ENCODE measurements at places on chromosomes 6 and 20.

DNA sequence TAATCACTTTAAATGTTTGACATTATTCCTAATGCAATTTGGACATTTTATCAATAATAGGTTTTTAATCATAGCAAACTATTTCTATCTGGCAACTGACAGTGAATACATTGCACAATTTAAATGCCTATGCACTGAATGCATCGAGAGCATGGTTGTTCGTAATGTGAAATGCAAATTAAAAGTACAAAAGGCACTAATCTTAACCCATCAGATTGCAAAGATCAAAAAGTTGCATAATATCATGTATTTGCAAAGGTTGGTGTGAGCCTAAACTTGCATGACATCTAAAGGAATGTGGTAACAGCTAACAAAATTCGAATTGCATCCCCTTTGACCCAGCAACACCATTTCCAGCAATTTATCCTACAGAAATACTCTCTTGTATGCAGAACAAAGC is 469.9 kb upstream of the IRAK1BP1 start:
- no peak for DNase-seq

- DNase-seq, result no peak
These were observed 205.2 kb upstream of the CEP162 start for GRCh38 chr6:84432619-84433018.

GRCh38 chr6:140160909-140161308 is 786.5 kb upstream of the CITED2 start:
- DNase-seq, result no peak

- peak; percentile 66 for DNase-seq
These were observed 108.7 kb downstream of the FYN start for GRCh38 chr6:111764238-111765175.

- DNase-seq, result no peak
These were observed 193.3 kb downstream of the CLIC5 start for GRCh38 chr6:45822246-45822812.

GRCh38 chr20:658731-659291 is 5.8 kb upstream of the SRXN1 start:
- DNase-seq, result no peak

DNA sequence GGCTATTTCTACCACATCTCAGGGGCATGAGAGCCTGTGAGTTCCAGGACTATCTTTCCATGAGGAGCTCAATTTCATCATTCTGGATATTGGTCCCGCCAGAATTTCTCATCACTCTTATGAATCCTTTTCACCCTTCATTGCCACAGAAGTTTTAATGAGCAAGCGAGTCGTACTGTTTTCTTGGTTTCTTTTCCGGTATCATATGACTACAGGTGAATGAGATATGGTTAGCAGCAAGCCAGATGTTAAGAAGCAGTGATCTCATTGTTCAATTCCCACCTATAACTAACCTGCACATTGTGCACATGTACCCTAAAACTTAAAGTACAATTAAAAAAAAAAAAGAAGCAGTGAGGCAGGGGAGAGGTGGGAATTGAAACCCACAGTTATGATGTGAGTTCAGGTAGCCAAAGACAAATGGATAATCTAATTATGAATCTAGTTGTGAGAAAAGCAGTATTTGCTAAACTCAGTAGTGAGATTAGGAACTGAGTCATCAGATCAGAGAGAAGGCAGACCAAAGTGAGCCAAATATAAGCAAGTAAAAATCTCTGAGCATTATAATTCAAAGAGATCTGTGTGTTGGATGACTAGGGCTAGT is 78.0 kb upstream of the ELOVL5 start:
- DNase-seq, result peak; percentile 76

DNA sequence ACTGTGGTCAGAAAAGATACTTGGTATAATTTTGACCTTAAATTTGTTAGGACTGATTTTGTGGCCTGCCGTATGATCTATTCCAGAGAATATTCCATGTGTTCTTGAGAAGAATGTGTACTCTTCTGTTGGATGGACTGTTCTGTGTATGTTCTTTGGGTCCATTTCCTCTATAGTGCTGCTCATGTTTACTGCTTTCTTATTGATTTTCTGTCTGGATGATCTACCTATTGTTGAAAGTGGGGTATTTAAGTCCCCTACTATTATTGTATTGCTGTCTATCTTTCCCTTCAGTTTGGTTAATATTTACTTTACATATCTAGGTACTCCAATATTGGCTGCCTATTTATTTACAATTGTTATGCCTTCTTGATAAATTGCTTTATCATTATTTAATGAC is 298.4 kb downstream of the BCKDHB start:
- no peak for DNase-seq

- no peak for DNase-seq
These were observed 347.0 kb downstream of the DOK5 start for GRCh38 chr20:54822386-54822785.

- DNase-seq, result no peak
These were observed at the start of gene VIP for GRCh38 chr6:152750694-152751093. TSS of gene VIP (plus strand) at chr6:152750797. CDS start at chr6:152752178, 1,381 bp downstream.

- DNase-seq, result no peak
These were observed 38.4 kb downstream of the ALDH8A1 start for GRCh38 chr6:134911547-134911946.

- DNase-seq, result no peak
These were observed 129.5 kb downstream of the FOXC1 start for GRCh38 chr6:1739220-1739619.

- DNase-seq, result no peak
These were observed 243.1 kb upstream of the RAB32 start for GRCh38 chr6:146300521-146300920.

DNA sequence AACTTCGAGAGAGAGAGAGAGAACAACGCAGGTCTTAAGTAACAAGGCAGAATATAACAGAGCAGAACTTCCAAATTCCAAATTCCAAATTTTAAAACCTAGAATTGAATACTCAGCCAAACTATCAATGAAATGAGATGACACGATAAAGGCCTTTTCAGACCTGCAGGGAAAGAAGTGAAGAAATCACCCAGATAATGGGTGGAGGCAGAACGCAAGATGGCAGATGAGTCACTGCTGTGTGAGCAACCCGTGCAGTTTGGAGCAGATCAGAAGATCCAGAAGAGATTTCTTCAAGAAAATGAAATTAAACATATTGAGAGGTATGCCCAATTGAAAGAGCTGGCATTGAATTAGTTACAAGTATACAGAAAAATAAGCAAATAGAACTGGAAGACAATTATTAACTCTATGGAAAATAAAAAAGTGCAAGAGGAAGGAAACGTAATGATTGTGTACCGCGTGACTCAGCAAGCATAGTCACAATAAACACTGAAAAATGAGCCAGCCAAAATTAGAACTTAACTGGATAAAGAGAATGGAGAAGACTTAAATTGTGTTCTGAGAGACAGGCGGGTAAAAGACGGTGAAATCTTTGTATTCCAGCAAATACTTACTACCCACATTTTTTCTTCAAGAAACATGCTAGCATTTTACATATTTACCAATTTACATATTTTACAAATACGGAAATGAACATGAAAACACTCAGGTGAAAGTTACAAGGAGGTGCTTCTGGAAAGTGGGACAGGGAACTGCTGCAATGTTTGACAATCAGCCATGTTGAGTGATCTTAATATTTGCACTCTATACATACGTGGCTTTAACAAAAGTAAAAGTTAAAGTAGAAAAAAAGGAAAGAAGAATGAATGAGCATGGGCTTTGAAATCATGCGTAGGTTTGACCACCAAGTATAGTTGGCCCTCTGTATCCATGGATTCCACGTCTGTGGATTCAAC is 87.9 kb upstream of the CDYL start:
- DNase-seq, result no peak

DNA sequence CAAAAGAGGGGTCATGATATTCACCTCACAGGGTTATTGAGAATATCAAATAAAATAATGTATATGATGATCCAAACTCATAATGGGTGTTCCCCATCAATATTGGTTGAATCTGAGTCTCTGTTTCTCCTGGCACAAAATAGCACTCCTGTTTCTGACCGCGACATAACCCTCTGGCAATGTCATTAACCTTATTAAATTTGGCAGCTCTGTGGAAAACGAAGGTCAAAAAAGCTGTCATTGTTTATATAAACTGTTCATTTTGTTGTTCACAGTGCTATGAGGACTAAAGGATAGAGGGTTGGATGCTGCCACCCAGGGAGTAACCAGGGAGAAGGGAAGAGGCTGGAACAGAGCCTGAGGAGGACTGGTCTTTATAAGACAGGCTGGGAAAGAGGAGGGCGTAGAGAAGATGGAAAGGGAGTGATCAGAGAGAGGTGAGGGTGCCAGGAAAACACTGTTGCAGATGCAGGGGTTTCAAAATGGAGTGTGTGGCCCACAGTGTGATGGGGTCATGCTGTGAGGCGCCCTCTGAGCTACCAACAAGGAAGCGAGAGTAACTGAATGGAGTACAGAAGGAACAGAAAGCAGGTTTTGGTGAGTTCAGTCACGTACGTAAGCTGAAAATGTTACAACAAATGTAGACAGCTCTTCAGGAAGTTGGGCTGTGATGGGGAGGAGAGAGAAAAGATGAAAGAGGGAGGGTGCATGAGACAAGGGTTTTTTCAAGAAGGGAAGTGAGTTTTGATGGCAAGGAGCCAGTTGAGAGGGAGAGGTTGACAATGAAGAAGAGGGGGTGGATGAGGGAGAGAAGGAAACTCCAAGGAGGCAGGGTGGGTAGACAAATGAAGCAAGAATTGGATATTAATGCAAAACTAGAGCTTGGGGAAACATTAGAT is 251.6 kb upstream of the TAB2 start:
- peak; percentile 61 for DNase-seq

DNA sequence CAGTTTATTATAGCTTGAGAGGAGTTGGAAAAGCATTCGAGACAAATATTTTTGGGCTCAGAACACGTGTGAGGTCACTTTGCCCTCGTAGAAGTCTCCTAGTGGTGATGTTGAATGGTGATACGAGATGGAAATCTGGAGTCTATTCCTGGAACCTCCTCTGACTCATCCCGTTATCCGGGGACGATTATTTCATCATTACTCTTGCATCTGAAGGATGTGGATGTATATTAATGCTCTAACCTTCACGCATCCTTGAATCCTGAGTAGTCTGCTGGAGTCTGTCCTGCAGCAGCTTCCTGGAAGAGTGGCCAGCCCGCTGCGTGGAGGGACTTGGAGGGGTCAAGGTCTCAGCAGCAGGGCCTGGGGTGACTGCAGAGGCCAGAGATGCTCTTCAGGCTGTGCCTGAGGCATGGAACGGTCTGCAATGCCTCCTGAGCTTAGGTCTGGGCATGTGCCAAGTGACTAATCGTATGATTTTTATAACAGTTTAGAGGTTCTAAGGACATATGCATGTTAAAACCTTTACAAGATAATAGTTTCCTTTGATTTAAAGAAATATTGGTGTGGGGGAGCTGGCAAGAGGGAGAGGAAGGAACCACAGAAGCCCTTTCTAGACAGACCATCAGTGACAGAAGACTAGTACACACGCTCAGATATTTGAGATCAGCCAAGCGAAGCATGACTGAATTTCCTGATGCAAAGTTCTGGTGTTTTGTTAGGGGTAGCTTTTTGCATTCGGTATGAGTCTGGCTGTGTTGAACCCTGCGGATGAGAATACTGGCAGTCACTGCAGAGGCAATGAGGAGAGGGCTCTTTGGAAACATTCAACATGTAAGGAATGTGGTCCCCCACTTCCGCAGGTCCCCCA is 400.2 kb downstream of the QKI start:
- no peak for DNase-seq

GRCh38 chr6:43229803-43230620 is 731 bp upstream of the DNPH1 start:
- DNase-seq, result no peak

GRCh38 chr6:47919875-47920274 is 138.0 kb downstream of the OPN5 start:
- no peak for DNase-seq

DNA sequence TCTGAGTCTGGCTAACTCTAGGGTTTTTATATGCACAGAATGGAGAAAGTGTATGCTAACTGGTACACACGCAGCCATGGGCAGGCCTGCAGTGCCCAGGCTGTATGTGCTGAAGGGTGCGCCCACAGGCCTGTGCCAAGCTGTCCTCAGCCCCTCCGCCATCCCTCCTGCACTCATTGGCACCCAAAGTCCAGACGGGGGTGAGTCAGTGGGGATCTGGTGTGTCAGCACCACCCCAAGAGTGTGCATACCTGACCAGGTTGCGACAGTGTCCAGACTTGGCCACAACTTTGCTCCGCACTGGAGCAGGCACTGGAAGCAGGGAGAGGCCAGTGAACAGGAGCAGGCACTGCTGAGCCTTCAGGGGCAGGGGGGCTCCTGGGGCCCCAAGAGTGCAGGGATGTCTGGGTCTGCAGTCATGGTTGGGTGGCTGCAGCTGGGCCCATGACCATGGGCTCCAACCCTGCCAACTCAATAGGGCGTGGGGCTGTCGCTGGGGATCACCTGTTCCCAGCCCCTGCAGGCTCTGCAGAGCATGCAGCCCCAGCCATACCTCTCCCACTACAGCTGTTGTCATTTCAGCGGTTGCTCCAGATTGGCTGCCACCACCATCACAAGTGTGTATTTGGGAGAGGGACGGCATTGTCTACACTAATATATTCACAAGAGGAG is 717.8 kb downstream of the EPHA7 start:
- no peak for DNase-seq

DNA sequence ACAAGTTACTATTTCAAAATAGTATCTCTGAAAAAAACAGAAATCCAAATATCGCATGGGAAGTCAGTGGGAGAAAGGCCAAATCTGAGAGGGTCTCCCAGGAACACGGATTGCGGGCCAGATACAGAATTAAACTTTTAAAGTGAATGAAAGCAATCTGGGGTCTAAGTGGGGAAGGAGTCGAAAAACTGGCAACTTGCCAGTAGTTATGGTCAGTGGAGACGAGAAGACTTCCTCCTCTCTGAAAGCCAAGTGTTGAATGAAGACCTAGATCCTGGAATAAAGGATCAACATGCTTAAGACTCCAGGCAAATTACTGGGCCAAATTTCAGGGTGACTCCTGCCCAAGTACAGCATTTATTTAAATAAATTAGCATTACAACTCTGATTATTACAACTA is 123.6 kb downstream of the BFSP1 start:
- DNase-seq, result no peak

- DNase-seq, result no peak
These were observed 64.3 kb upstream of the PAK5 start for GRCh38 chr20:9903048-9903655.

DNA sequence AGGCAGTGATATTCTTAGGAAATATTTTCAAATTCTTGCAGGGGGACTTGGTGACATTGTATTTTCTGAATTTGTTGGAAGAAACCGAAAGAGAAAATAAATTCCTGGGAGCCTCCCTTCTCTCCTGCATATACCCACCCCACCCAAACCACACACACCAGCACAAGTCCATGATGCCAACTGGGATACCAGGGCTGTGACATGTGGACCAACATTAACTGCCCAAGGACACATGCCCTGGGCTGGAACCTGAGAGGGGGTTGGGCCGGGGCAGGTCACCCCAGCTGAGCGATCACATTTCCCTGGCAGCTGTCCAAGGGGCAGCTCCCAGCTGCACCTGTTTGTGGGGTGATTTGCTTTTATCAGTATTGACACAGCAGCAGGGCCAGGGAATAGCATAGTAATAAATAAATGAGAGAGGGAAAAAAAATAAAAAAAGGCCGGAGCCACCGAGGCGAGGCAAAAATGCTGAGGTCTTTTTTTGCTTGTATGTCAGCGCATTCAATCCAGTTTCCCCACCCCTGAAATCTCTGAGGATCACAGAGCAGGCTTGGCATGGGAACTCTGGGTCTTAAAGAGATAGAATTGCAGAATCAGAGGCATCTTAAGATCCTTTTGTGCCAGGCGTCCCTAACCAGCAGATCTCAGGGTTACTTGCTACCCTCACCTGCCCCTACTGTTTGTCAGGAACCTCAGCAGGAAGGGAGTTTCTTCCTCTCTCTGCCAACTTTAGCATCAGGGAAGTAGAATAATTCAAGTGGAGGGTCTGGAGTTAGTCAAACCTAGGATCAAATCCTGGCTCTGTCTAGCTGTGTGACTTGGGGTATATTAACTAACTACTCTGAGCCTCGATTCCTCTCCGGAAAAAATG is 66.5 kb upstream of the PIM1 start:
- peak; percentile 48 for DNase-seq

All from GM06990 (cell line).